ENCODE measurements at places on chromosomes 12 and 14. TPM values are rescaled to one million over a fixed set of nuclear protein-coding genes. Genes with fewer than 3 reads are reported as not detected.

PAX9 gene
- 2.7 TPM for total RNA-seq

KCNMB4 gene
- 0.15 TPM for total RNA-seq

TMEM30B gene
- 0.21 TPM for total RNA-seq

GRIP1 gene
- 3.3 TPM for total RNA-seq

FAR2 gene
- not detected for total RNA-seq

DNAI7 gene
- total RNA-seq = 0.11 TPM

LTBP2 gene
- total RNA-seq = 14.8 TPM

LHX5 gene
- total RNA-seq = not detected

MDGA2 gene
- not detected for total RNA-seq

PLEKHD1 gene
- 0.02 TPM for total RNA-seq
